ENCODE measurements at places on chromosomes 5 and 9.

GRCh38 chr5:133202066-133202665 is 150.4 kb downstream of the HSPA4 start:
- ATAC-seq = no peak

GRCh38 chr5:62306896-62307689 is 1.1 kb downstream of the KIF2A start:
- ATAC-seq = peak; percentile 26

DNA sequence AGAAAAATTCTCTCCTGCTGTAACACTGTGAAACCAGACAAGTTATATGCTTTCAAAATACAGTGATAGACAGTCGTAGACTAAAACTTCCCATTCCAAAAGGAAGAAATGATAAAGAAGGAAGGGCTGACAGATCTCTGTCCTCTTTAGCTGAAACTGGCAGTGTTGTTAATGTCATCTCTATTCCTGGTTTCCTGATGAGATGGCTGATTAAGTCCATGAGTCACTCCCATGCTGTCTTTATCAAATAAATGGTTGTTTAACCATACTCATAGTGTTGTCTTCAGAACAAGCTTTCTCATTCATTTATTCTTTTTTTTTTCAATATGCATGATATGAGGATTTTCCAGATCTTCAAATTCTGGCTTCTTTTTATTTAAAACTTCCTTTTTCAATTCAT is 952.2 kb upstream of the WWC1 start:
- no peak for ATAC-seq

DNA sequence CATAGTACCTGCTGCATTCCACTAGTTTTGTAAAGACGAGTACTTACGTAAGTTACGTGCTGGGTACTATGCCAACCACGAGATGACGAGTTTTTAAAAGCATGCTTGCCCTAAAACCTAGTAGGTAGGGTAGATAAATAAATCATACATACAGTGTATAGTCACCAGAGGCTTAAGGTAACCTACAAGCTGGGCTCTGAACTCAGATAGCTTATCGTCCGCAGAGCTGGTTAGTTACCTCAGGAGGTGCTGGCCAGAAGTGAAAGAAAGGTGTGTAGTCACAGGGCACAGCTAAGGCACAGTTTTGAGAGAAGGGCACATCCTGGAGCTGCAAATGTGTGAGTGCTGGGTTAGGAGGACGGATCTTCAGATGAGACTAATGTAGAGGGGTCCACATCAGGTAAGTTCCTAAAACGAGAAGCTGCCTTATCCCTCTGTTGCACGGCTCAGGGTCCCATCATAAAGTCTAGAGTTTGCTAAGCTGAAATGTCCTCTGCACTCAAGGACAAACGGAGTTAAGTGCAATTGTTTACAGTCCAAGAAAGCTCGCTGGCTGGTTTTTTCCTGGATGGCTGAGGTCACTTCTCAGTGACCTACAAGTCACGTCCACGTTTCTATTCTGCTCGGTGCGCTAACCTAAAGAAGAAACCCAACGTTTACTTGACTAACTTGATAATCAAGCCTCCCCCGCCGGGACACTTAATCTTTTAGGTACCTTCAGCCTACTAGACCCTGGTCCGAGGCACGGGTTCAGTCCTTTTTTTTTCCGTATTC is 1.1 kb upstream of the SNX24 start:
- no peak for ATAC-seq

GRCh38 chr9:137198902-137199283 is 1.6 kb downstream of the TPRN start:
- no peak for ATAC-seq

GRCh38 chr9:126451316-126451885 is 124.8 kb downstream of the MVB12B start:
- no peak for ATAC-seq

DNA sequence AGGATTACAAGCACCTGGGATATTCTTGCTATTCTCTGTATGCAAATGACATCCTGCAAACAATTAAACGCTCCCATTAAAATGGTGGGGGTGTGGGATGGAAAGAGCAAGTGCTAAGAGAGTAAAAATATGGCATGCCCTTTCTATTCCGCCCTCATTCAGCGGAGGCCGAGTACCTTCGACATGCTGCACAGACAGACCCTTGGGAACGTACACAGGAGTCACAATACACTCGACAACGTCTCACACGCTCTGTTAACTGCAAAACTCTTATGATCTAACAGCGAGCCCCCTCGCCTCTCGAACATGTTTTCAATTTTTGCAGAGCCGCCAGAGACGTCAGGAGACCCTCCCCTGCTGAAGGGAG is 322.2 kb downstream of the CEMIP2 start:
- peak; percentile 21 for ATAC-seq

DNA sequence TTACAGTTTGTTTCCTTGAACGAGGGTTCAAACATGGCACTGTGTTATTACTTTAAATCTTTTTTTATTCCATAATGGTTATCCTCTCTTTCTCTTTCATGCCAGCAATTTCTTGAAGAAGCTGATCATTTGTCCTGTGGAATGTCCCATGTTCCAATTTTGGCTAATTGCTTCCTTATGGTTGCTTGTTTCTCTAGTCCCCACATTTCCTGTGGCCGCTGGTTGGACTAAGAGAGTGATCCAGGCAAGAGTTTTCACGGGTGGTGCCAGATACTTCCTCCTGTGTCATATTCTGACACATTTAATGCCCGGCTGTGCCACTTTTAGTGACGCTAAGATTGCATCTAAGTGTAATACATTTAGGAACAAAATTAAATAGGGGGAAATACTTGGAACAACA is 83.8 kb upstream of the FAM169A start:
- peak; percentile 42 for ATAC-seq

GRCh38 chr5:106171132-106171531 is 1499.6 kb downstream of the EFNA5 start:
- no peak for ATAC-seq

GRCh38 chr5:79582186-79582585 is 30.1 kb upstream of the TENT2 start:
- no peak for ATAC-seq

Data from SK-N-SH treated with all-trans-retinoic acid at 6 μM for 48 hours (cell line).